ENCODE measurements at places on chromosomes 12 and 14. TPM values are rescaled to one million over a fixed set of nuclear protein-coding genes. Genes with fewer than 3 reads are reported as not detected.

GRCh38 chr14:74636424-74637177, 24.6 kb upstream of the LTBP2 start:
- DNase-seq: no peak

Gene CATSPERB
- 15.3 TPM for total RNA-seq

- DNase-seq: no peak
Observed at GRCh38 chr12:38638401-38638800, 267.0 kb downstream of the CPNE8 start.

Gene MEG3
- total RNA-seq: 246 TPM

Gene GLI1
- total RNA-seq: 15.5 TPM

GRCh38 chr14:25484235-25484634, 434.3 kb upstream of the STXBP6 start:
- DNase-seq: no peak

DNA sequence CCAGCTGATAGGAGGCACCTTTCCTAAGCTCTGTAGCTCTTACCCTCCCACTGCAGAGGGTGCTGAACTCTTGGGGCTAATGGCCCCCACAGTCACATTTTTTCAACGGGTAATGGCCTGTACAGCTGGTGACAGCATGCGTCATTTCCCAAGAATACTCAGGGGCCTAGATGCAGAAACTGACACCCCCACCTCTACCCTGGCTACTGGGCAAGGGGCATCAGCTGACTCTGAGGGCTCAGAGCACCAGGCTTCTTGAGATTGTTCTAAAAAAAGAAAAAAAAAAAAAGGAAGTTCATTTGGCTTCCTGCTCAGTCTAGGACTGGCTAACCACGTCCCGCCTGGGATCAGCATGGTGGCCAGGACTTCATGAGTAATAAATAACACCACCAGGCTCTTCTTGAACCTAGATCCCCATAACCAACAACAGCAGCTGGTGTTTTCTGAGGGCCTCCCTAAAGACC, 35.2 kb downstream of the ZFP36L1 start:
- peak; percentile 85 for DNase-seq

DNA sequence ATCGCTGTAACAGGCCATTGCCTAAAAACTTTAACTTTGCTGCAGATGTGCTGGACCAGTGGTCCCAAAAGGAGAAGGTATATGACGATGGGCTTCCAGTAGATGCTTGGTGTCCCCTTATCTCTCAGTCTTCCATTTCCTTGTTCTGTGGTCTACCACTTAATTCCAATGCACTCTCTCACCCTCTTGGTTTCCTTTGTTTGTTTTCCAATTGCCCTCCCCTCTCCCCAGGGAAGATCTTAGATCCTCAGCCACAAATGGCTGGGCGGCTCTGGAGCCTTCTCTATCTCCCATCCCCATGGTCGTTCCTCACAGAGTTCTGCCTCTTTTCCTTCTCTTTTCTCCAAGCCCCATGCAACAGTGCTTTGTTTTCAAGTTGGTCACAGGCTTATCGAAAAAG, 584 bp downstream of the ACSM4 start:
- DNase-seq: no peak

- no peak for DNase-seq
Observed at GRCh38 chr14:58898655-58899316, 261.0 kb downstream of the DACT1 start.

GRCh38 chr14:100775831-100776591, 49.3 kb downstream of the DLK1 start:
- no peak for DNase-seq

DNA sequence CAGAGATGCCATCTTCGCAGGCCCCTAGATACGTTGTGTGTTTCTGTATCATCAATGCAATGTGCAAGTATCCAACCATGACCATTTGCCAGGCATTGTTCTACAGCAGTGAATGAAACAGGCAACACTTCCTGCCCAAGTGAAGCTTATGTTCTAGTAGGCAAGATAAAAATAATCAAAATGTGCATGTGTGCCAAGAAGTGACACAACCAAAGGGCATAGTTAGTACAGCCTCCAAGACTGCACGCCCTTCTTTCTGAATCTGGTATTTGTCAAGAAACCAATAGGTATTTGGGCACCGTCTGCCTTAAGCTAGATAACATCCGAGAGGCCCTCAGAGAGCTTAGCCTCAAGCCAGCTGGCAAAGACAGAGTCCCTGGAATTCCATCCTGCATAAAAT, 152.0 kb downstream of the TMEM132C start:
- no peak for DNase-seq

Measured in aorta (tissue), 5 donors.